Activated CD4-positive, alpha-beta memory T cell treated with anti-CD3 and anti-CD28 coated beads for 36 hours (primary cell): ENCODE measurements at places on chromosomes 4 and X. TPM values are rescaled to one million over a fixed set of nuclear protein-coding genes. Genes with fewer than 3 reads are reported as not detected.
A peak's percentile ranks its signal among the peaks of the same experiment; 100 is the strongest.

The GATA1 gene
- total RNA-seq = not detected

The SLC9A7 gene
- 17.8 TPM for total RNA-seq

The SLITRK4 gene
- total RNA-seq = not detected

The P2RY10 gene
- 38.8 TPM for total RNA-seq

The EGF gene
- total RNA-seq = not detected

The HADH gene
- 49.0 TPM for total RNA-seq

The OPRPN gene
- not detected for total RNA-seq

The DCLK2 gene
- not detected for total RNA-seq

The NEUROG2 gene
- total RNA-seq = not detected

The PABPC1L2B gene
- not detected for total RNA-seq

The SLC10A4 gene
- not detected for total RNA-seq

The ALAS2 gene
- not detected for total RNA-seq

DNA sequence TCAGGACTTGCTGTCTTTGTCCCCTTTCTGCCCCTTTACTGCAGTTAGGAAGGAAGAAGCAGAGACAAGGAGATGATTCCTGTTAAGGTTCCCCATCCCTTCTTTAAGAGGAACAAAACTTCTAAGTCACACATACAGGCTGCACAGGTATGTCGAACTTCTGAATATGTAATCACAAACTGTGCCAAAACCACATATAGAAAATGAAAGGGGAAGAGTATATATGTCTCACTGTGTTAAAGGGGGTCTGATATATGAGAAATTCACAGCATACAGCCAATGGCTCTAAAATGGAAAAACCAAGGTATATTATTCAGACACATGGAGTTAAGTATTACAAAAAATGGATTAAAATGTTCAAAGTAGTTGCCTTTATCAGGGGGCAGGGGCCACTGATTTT lies 11.7 kb downstream of the CFAP97 start:
- no peak for DNase-seq
- peaks cover 39% of the 10 kb centered on the region for H3K4me1 ChIP-seq
- H3K36me3 ChIP-seq = peaks cover 28% of the 10 kb centered on the region
- H3K27me3 ChIP-seq = no peaks in the 10 kb centered on the region
- H3K27ac ChIP-seq = no peak overlapping the region

DNA sequence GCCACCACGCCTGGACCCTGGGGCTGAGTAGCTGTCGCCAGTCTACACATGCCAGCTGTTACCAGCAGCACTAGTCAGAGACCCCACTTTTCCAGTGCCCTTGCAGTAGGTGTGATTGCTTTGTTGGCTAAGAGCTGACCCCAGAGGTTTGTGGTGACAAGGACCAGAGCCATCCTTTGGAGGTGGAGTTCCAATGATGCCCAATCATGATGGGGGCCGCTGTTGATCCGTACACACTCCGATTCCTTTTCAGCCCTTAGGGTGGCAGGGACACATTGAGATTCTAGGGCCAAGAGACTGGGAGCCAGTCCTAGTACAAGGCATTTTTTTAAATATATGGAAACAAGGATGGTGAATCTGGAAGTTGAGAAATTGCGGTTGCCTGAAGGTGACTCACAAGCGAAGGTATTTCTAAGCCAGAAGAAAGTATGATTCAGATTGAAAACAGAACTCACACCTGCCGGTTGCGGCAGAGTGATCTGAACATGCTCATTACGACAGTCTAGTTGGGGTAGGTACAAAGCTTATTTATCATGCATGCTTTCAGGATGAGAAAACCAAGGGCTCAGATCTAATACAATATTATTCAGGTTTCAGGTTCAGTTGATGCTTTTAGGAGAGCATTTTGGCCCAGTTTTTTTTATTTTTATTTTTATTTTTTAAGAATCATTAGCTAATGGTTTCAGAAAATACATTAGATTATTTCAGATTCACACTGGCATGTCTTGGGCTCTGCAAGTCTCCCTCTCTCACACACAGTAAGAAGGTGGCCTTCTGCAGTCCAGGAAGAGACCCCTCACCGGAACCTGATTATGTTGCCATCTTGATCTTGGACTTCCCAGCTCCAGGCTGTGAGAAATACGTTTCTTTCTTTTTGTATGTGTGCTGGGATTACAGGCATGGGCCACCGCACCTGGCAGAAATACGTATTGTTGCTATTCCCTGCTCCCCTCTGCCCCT lies 43.4 kb downstream of the SHROOM2 start:
- H3K4me3 ChIP-seq = no peak overlapping the region
- DNase-seq = peak; percentile 68
- peaks cover 9% of the 10 kb centered on the region for H3K4me1 ChIP-seq
- no peaks in the 10 kb centered on the region for H3K36me3 ChIP-seq
- no peak overlapping the region for H3K27ac ChIP-seq
- peaks cover 38% of the 10 kb centered on the region for H3K27me3 ChIP-seq

DNA sequence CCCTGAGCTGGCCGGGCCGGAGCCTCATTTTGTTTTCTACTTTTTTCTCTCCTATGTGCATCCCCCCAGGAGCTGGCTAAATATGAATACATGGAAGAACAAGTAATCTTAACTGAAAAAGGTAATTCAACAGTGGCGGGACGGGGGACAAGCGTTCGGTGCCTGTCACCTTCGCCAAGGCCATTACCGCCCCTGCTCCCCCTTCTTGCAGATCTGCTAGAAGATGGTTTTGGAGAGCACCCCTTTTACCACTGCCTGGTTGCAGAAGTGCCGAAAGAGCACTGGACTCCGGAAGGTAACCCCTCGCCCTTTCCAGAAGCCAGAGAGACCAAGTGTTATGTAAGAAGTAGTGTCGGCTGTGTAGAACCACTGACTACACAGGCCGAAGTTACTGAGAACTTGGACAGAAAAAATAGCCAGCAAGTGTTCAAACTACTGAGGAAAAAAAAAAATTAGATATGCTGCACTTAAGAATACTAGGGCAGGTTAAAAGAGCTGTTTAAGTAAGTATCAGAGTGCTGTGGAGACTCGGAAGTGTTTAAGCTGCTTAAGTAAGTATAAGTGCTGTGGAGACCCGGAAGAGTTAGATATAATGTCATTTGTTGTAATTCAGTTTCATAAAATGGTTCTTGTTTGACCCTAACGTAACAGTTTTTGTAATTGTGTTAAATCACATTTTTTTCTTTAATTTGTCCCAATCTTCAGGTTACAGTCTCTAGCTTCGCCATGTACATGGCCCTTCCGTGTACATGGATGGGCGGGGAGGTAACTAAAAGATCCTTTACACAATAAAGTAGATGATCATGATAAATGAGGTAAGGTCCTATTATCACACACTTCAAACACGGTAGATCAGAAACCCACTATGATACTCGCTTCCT lies 856 bp downstream of the SAT1 start:
- DNase-seq = no peak
- peaks cover 27% of the 10 kb centered on the region for H3K36me3 ChIP-seq
- H3K4me3 ChIP-seq = peak overlapping the region; percentile 94
- H3K4me1 ChIP-seq = peaks cover 28% of the 10 kb centered on the region

GRCh38 chr4:153081693-153082092 lies 122.5 kb upstream of the TRIM2 start:
- no peak overlapping the region for H3K4me3 ChIP-seq
- no peak overlapping the region for H3K27ac ChIP-seq
- H3K36me3 ChIP-seq = no peaks in the 10 kb centered on the region

- no peak for DNase-seq
- H3K4me3 ChIP-seq = no peak overlapping the region
- H3K27me3 ChIP-seq = peaks cover 59% of the 10 kb centered on the region
- no peak overlapping the region for H3K27ac ChIP-seq
Observed at GRCh38 chrX:25019707-25020390, 4.1 kb upstream of the ARX start.

GRCh38 chr4:55864577-55865223 lies 11.3 kb downstream of the EXOC1 start:
- DNase-seq = no peak
- no peaks in the 10 kb centered on the region for H3K27me3 ChIP-seq
- peak overlapping the region; percentile 46 for H3K27ac ChIP-seq
- no peak overlapping the region for H3K4me3 ChIP-seq
- H3K4me1 ChIP-seq = peaks cover 21% of the 10 kb centered on the region
- H3K36me3 ChIP-seq = peaks cover 17% of the 10 kb centered on the region

GRCh38 chr4:117900832-117901231 lies 133.5 kb upstream of the NDST3 start:
- no peaks in the 10 kb centered on the region for H3K36me3 ChIP-seq
- no peak for DNase-seq
- H3K27me3 ChIP-seq = no peaks in the 10 kb centered on the region
- no peak overlapping the region for H3K27ac ChIP-seq
- no peaks in the 10 kb centered on the region for H3K4me1 ChIP-seq
- H3K4me3 ChIP-seq = no peak overlapping the region

DNA sequence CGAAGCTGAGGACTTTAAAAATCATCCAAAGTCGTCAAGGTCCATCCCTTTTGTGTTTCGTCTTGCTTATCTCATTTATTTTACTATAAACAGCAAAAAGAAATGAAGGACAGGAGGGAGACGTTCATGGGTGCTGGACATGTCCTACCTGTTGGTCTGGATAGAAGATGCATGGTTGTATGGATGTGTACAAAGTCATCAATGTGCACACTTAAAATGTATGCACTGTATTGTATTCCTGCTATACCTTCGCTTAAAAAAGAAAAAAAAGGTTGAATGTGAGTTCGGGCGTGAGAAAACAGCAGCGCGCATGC lies 313 bp upstream of the BLOC1S4 start:
- no peak for DNase-seq
- H3K27ac ChIP-seq = peak overlapping the region; percentile 97
- peaks cover 3% of the 10 kb centered on the region for H3K27me3 ChIP-seq
- peak overlapping the region; percentile 90 for H3K4me3 ChIP-seq

DNA sequence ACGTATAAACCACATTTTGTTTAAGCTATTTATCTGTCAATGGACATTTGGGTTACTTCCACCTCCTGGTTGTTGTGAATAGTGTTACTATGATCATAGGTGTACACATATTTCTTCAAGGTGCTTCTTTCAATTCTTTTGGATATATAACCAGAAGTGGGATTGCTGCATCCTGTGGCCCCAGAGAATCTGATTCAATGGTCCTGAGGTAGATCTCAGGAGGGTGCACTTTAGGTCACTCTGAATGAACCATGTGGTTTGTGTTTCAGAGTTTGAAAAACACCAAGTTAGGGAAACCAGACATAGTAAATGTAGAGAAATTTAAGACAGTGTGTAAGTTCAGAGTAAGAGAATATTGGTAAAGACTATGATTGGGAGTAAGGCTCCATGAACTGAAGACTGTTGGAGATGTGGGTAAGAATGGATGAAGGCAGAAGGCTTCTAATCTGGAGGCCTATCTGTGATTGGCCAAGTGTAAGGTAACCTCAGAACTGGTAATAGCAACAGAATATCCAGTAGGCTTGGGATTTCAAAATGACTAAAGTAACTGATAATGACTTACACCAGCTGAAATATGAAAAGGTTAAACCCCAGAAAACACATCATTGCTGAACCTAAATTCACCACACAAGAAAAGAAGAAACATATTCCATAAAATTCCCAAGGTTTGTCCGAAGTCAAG lies 236.9 kb downstream of the CAMK2D start:
- H3K36me3 ChIP-seq = peaks cover 53% of the 10 kb centered on the region
- H3K27me3 ChIP-seq = no peaks in the 10 kb centered on the region
- no peak overlapping the region for H3K27ac ChIP-seq

GRCh38 chr4:147801820-147802219 lies 69.9 kb downstream of the ARHGAP10 start:
- no peaks in the 10 kb centered on the region for H3K36me3 ChIP-seq
- peaks cover 19% of the 10 kb centered on the region for H3K4me1 ChIP-seq
- no peak for DNase-seq
- no peaks in the 10 kb centered on the region for H3K27me3 ChIP-seq
- H3K4me3 ChIP-seq = no peak overlapping the region

- peaks cover 2% of the 10 kb centered on the region for H3K36me3 ChIP-seq
- no peak for DNase-seq
- peaks cover 2% of the 10 kb centered on the region for H3K27me3 ChIP-seq
- no peaks in the 10 kb centered on the region for H3K4me1 ChIP-seq
- H3K4me3 ChIP-seq = no peak overlapping the region
- H3K27ac ChIP-seq = no peak overlapping the region
Observed at GRCh38 chr4:98094118-98094517, 49.2 kb downstream of the STPG2 start.

DNA sequence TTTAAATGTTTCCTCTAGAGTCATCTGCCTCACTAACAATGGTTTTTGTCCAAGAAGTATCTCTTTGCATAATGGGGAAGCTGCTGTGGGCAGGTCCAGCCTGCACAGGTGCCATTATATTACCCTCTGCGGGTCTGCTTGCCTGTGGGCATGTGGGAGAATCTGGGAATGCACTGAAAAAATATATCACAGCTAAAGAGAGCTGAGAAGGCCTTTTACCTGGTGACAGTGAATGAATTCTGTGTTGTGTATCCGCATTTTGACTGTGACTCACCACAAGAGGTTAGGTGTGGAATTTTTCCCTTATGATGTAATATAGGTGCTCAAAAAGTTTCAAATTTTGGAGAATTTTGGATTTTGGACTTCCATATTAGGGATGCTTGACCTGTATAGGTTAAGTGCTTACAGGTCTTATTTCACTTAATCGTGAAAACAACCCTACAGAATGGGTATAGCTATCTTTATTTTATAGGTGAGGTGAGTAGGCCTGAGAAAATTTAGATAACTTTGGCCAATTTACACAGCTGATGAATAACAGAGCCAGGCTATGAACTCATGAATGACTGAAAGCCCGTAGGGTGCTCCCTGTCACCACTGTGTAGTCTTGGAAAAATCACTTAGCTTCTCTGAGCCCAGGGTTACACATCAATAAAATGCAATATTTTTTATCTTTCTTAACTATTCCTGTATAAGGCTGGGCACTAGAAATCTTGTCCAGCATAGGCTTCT lies 198.0 kb upstream of the EPHA5 start:
- H3K4me1 ChIP-seq = no peaks in the 10 kb centered on the region
- DNase-seq = no peak
- no peak overlapping the region for H3K4me3 ChIP-seq
